ENCODE measurements at places on chromosomes 11 and 22.

- no peak for DNase-seq
Observed at GRCh38 chr22:49486225-49486624, 341.4 kb downstream of the BRD1 start.

DNA sequence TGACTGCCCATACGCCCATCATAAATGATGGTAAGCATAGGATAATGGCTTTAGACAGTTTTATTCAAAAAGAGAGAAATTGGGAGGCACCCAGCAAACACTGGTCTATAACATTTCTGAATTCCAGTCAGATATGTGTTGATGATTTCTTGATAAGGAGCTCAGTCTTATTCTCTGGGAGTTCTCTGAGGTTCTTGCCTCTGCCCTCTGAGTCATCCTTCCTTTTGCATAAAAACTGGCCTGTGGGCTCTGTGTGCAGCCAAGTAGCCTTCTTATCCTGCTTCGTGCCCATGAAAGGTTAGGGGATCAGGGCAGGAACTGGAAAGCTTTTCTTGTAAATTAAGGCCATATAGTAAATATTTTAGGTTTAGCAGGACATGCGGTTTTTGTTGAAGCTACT lies 48.9 kb downstream of the FAR1 start:
- DNase-seq: no peak

- DNase-seq: no peak
Observed at GRCh38 chr22:38471237-38471636, 3.3 kb downstream of the KDELR3 start.

DNA sequence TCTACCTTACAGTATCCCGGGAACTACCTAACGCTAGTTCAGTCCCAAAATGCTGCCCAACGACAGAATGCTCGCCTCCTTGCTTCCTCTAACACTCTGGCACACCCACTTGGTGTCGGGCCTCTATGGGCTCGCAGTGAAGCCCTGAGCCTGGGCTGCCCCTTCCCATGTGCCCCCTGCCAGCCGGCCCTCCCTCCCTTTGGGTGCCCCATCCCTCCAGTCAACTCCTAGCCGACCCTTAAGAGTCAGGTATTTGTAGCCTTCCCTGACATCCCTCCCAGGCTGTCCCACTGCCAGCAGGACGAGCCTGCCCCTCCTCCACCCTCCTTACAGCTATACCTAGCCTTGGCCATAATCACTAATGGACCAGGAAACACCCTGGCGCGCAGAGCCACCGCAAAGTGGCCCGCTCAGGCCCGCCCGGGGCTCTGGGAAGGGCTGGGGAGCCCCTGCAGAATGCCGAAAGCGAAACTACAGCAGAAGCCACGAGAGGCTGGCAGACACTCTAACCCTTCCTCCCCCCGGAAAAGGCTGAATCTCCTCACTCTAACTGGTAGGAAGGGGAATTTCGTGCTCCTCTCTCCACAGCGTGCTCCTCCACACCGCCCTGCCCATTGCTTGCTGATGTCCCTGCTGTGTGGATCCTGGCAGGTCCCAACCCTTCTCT lies 8.2 kb downstream of the CBX7 start:
- peak; percentile 58 for DNase-seq

DNA sequence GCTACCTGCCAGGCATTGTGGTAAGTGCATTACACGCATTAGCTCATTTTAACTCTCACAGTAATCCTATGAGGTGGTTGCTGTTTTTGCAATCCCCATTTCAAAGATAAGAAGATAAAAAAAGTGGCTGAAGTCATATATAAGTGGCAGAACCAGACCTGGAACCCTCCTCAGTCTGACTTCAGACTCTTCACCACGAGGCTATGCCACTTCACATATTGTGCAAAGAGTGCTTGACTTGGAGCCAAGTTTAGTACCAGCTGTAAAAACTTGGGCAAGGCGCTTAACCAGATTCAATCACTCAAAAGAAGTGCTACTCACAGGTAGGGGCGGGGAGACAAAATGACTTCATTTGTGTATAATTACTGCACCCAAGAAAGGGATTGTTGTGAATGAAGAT lies 15.3 kb downstream of the BPIFC start:
- DNase-seq: no peak

DNA sequence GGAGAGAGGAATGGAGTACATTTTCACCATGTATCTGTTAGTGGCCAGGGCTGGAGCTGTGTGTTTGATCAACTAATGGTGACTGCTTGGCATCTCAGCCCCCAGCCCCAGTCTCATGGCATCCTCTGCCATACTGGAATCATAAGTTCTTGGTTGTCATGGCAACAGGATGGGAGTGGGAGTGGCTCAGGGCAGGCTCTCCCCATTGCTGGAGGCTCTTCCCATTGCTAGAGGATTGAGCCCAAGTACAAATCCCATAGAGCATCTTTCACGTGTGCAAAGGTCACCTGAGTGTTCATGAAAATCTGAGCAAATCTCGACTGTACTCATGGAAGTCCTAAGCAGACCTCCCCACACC lies 14.9 kb downstream of the DNAJB13 start:
- DNase-seq: no peak

- DNase-seq: no peak
Observed at GRCh38 chr11:57305523-57305922, 19.2 kb downstream of the TNKS1BP1 start.

- DNase-seq: no peak
Observed at GRCh38 chr11:71998649-71999310, at the start of gene IL18BP. Gene IL18BP, plus strand, starts transcription at chr11:71998909. Its CDS starts 1,076 bp downstream, at chr11:71999985.

DNA sequence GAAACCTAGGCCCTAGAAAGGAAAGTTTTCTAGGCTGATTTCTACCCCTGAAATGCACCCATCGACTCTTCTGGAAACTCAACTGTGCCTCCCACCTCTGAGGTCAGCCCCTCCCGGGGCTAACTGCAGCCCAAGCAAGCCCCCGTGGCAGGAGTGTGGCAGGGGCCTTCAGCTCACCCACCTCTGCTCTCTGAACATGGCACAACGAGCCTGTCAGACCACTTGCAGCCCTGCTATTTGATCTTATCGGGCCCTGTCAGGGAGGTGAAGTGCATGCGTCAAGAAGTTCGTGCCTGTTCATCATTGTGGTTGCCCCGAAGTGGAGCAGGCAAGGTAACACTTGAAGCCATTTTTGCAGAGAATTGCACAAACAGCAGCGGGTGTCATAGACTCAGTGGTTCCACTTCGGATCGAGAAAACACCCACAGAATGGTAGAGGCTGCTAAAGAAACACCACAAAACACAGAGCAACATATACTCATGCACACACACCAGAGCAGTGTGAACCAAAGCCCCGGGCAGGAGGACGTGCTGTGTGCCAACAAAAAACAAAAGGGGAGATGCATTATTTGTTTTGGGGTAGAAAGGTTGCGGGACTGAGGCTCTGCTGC lies 262.7 kb downstream of the ETS1 start:
- DNase-seq: peak; percentile 68

DNA sequence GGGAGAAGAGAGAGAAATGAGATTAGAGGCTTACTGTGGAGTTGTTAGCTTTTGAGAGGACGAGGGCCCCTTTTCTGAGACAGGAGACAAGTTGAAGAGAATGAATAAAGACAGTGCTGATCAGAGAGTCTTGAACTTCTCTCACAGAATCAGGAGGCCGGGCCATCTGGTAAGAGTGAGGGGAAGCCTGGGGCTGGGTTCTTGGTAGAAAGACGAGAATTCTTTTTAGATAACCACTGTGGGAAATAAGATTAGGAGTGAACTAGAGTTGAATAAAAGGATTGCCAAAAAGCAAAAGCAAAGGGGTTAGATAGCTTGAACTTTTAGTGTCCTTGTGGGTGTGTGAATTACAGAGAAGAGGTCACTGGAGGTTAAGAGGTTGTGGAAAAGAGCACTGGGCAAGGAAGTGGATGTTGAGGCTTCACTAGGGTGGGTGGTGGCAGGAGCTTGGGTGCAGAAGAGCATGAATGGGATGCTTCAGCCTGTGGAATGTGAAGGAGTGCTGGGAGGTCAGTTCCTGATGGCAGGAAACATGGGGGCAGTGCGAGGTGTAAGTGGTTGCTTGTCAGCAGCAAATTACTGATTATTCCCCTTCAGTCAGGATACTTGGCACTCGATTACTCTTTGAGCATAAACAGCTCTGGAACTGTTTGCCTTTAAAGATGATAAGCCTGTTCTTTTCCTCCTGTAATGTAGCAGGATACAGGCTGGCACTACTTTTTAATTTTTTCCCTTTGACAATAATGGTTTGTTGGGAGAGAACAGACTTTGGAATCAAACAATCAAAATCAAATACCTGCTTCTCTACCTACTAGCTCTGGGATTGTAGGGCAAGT lies 98.3 kb downstream of the ARHGAP42 start:
- no peak for DNase-seq

- DNase-seq: no peak
Observed at GRCh38 chr11:19511413-19512183, 201.0 kb upstream of the NAV2 start.

- no peak for DNase-seq
Observed at GRCh38 chr11:118059246-118059940, 17.5 kb upstream of the TMPRSS4 start.

DNA sequence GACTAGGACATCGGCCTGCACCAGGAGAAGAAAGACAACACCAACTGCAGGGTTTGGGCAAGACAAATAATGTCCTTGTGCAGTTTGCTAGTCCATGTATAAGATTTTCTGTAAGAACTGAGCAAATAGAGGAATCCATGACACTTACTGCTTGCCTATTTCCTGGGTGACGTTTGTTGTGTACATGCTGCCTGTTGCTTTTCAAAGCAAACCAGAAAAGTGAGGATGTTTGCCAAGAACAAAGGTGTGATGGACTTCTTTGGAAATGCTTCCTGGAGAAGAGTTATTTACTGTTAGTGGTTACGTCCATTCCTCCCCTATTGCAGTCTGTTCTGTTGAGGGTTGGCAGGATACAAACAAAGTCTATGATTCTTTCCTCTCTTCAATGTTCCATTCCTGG lies 126.5 kb downstream of the CASP12 start:
- DNase-seq: no peak

- DNase-seq: no peak
Observed at GRCh38 chr22:44633647-44634046, 68.4 kb upstream of the PRR5 start.

DNA sequence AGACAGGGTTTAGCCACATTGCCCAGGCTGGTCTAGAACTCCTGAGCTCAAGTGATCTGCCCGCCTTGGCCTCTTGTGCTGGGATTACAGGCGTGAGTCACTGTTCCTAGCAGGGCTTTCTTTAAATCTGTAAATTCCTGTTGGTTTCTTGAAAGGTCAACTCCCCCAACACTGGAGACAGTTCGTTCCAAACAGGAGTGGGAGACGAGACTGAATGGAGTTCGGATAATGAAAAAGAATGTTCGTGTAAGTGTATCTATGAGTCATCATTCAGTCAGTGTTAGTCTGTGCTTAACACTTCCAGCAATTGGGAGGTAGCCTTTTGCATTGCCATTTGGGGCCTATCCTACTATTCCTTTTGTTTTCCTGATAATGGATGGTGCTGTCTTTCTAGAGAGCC lies 10.0 kb upstream of the BACE1-AS start:
- no peak for DNase-seq

GRCh38 chr11:116694349-116694725 lies 78.5 kb downstream of the BUD13 start:
- DNase-seq: no peak

- no peak for DNase-seq
Observed at GRCh38 chr11:21225860-21226259, 556.5 kb downstream of the NELL1 start.

GRCh38 chr11:95655536-95655935 lies 134.0 kb downstream of the FAM76B start:
- no peak for DNase-seq

- DNase-seq: no peak
Observed at GRCh38 chr11:65053827-65054508, 4.4 kb downstream of the NAALADL1 start.

- DNase-seq: no peak
Observed at GRCh38 chr11:74744277-74744676, 4.4 kb upstream of the RNF169 start.

- no peak for DNase-seq
Observed at GRCh38 chr11:128467610-128468041, 119.7 kb downstream of the ETS1 start.
